ENCODE measurements at places on chromosomes 1 and 21. TPM values are rescaled to one million over a fixed set of nuclear protein-coding genes. Genes with fewer than 3 reads are reported as not detected.

CRYBG2 gene
- 0.51 TPM for total RNA-seq

MRPS21 gene
- 92.7 TPM for total RNA-seq

GRCh38 chr1:55640708-55641473, 425.7 kb upstream of the USP24 start:
- DNase-seq, result peak; percentile 55

ATP1A4 gene
- not detected for total RNA-seq

FTCD gene
- total RNA-seq, result not detected

DNA sequence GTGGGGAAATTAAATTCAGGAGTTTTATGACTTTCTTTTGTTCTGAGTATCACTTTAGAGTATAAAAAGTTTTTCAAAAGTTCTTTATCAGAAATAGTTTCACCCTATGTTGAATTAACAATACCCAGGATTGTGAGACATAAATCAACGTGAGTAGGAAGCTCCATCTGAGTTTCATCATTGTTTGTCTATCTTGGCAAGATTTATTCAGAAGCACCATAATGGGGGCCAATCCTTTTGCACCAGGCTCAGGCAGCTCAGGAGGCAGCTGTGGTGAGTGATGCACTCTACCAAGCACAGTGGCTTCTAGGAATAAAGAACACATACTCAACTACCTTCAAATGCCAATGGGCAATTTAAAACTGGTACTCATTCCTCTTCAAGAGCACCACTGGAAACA, 12.0 kb downstream of the CREG1 start:
- DNase-seq, result peak; percentile 51

GRCh38 chr1:36342426-36343185, 19.2 kb upstream of the EVA1B start:
- DNase-seq, result peak; percentile 87

DNA sequence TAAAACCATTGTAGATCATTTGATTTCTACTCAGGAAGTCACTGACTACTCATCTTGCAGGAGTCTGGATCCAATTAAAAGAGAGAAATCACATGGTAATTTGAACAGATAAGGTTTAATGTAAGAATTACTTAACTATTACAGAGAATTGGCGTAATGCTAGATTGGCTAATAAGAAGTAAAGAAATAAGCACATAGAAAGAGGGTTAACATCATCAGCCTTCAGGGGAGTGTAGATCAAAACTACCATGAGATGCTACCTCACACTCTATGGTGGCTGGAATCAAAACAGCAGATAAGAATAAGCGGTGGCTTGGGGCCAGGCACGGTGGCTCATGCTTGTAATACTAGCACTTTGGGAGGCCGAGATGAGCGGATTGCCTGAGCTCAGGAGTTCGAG, 11.7 kb downstream of the ST3GAL3 start:
- DNase-seq, result no peak

- no peak for DNase-seq
Observed at GRCh38 chr1:230082211-230082610, 15.2 kb downstream of the GALNT2 start.

FCMR gene
- total RNA-seq, result 0.23 TPM

DNA sequence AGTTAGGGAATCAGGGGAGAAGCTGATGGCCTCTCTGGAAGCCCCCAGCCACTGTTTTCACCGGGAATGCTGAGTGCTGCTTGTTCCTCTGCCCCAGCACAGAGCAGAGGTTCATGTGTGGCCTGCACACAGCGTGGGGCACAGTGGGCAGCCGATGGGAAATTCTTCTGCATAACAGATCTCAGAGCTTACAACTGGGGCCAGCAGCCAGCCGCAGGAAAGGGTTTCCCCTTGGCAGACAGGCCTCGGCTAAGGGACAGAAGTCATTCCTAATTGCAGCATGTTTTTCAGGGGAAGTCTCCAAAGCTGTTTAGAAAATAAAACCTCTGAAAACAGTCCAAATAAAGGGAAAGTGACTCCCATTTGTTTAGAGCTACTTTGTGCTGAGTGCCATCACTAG, 22.6 kb downstream of the HMGB4 start:
- DNase-seq, result no peak

GRCh38 chr1:20430355-20431175, 55.4 kb downstream of the CAMK2N1 start:
- peak; percentile 61 for DNase-seq

DNA sequence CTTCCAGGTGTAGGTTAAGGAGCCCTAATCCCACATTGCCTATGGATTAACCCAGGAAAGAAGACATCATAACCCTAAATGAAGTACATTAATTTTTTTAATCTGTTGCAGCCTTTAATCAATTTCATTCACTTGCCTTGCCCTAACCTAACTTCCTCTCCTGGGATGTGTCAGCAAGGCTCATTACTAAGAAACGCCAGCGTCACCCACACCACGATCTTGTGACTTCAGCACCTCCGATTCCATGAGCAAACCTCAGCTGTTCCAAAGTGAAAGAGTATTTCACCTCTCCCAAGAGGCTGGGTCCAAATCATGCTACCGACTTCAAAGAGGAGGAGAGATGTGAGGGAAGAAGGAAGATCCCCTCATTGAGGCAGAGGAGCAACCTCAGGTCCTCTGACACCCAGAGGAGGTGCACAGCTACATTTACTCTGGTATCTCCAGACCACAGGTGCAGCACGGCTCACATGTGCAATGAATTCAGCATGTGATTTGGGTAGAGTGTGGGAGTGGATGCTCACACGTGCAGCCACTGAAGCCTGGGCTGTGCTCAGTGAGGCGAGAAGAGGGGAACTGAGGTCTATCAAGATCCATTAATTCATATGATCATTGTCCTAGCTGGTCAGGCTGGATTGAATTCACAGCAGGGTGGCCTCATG, 134.1 kb downstream of the SLC30A10 start:
- DNase-seq, result no peak

DNA sequence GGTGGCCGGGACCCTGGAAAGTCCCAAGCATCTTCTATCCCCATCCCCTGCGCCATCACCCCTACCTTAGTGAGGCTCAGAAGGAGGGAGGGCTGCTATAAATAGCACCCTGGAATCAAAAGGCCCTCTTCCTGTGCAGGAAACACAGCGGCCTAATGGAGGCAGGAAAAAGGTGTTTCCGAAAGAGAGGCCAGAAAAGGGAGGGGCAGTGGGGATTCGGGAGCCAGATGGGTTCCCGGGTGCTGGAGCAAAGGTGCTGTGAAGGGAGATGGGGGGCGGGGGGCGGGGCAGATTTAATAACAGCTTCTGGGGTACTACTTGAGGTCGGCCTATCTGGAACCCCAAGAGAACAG, 16.6 kb downstream of the NAV1 start:
- no peak for DNase-seq

DNA sequence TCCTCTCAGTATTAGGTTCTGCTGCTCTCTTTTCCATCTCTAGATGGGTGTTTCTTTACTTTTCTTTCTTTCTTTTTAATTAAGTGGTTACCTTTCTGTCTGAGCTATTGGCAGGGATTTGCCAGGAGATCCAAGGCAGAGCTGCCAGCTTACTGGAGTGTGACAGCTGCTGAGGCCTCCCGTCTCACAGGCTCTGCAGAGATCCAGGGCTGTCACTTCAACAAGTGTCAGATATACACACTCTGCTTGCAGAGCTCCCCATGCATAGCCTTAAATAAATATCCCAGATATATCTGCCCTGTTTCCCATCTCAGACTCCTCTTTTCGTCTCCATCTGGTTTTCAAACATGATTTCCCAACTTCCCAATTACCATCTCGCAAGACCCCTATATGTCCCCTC, 124.3 kb downstream of the NOS1AP start:
- no peak for DNase-seq

- DNase-seq, result no peak
Observed at GRCh38 chr1:202017749-202018467, 7.5 kb downstream of the ELF3 start.

LRRC53 gene
- total RNA-seq, result not detected

GRCh38 chr21:39156024-39156423, 27.2 kb downstream of the PSMG1 start:
- DNase-seq, result peak; percentile 77

- peak; percentile 32 for DNase-seq
Observed at GRCh38 chr1:163570071-163570470, 248.3 kb downstream of the NUF2 start.

OSBPL9 gene
- total RNA-seq, result 42.2 TPM

VTCN1 gene
- not detected for total RNA-seq

- DNase-seq, result peak; percentile 63
Observed at GRCh38 chr1:53655931-53656746, 82.8 kb downstream of the GLIS1 start.

All from Daoy (cell line).